Stimulated activated CD4-positive, alpha-beta T cell treated with anti-CD3 and anti-CD28 coated beads, Interleukin-15, amount 100 ng/mL, for 24 hours (primary cell): ENCODE measurements at places on chromosomes 6 and 20.

DNA sequence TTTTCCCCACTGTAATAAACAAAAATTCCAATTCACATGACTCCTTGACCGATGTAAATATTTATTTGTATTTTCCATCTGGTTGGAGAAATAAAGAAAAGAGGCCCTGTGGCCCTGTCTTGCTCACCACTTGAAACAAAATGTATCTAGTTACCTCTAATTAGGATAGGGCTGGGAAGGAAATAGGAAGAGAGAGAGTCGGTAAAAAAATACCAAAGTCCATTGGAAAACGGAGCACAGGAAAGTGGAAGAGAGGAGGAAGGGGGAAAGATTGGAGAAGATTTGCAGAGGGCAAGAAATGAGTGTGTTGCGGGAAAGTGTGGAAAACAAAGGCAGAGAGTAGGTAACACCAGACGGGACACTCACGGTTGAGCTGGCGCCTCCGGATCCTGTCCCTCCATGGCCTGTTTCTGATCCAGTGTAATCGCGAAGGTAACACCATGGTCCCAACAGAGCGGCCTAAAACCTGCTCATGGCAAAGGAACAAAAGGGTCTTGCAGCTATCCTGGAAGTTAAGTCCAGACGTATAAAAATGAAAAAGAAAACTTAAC, 105.8 kb upstream of the RIPOR2 start:
- peak; percentile 35 for DNase-seq

GRCh38 chr20:23103284-23104018, 17.3 kb upstream of the CD93 start:
- no peak for DNase-seq

DNA sequence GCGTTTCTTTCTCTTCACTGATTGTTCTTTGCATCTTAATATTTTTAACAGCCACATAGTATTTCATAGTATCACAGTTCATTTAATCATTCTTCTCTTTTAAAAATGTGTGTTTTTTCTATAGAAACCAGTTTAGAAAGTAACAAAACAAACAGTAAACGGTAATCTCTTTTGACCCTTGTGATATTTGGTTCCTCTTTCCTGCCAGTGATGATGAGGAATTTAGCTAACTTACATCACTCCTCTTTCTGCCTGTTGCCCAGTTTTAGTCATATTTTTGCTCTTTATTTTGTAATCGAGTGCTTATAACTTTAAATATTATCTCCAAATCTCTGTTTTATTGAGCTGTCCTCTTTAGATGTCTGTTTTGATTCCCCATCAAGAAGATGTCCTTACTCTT, 38.1 kb upstream of the ZBTB24 start:
- no peak for DNase-seq

DNA sequence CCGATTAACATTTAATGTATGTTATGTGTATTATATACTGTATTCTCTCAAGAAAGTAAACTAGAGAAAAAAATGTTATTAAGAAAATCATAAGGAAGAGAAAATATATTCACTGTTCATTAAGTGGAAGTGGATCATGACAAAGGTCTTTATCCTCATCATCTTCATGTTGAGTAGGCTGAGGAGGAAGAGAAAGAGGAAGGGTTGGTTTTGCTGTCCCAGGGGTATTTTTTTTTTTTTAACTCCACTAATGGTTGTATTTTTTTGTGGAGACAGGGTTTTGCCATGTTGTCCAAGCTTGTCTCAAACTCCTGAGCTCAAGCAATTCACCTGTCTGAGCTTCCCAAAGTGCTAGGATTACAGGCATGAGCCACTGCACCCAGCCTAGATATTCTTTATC, 11.0 kb downstream of the ECT2L start:
- DNase-seq, result no peak

- DNase-seq, result peak; percentile 73
Measured at GRCh38 chr20:34874094-34874654, 1.5 kb upstream of the GGT7 start.

DNA sequence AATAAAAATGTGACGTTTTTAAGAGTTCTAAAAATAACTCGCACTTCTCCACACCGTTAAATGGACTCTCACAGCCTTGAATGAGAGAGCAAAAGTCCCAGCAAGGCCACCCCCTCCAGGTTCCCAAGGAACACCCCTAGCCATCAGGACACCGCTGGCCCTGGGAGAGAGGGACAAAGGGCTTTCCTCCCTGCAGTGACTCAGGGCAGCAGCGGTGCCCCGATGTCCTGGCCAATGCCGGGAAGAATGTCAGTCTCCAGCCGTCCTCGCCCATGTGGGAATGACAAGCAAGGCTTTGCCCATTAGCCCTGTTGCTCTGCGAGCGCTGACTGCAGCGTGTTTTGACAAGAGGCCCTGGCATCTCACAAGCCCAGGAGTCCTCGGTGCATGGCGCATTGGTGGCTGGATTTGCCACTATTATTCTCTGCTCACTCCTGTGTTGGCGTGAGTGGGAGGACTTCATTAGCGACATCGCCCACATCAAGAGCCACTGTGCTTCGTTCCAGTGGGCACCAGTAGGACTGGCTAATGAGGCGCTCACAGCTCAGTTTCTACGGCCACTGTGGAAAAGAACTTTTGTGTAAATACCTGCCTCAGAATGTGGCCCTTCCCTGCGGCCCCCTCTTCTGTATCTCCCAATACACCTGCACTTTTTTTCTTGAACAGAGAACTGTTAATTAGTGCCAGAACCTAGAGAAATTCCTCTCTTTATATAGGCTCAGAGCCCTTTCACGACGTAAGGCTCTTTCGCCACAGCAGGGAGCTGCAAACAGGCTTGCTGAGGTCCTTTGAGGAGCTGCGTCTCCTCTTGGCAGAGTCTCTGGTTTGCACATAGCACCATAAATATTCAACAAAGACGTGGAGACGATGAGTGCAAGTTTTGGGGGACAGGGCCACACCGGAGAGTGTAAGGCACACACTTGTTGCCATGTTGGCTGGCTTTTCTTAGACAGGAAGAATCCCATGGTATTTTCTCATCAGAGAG, 336.6 kb downstream of the TAF4 start:
- no peak for DNase-seq

DNA sequence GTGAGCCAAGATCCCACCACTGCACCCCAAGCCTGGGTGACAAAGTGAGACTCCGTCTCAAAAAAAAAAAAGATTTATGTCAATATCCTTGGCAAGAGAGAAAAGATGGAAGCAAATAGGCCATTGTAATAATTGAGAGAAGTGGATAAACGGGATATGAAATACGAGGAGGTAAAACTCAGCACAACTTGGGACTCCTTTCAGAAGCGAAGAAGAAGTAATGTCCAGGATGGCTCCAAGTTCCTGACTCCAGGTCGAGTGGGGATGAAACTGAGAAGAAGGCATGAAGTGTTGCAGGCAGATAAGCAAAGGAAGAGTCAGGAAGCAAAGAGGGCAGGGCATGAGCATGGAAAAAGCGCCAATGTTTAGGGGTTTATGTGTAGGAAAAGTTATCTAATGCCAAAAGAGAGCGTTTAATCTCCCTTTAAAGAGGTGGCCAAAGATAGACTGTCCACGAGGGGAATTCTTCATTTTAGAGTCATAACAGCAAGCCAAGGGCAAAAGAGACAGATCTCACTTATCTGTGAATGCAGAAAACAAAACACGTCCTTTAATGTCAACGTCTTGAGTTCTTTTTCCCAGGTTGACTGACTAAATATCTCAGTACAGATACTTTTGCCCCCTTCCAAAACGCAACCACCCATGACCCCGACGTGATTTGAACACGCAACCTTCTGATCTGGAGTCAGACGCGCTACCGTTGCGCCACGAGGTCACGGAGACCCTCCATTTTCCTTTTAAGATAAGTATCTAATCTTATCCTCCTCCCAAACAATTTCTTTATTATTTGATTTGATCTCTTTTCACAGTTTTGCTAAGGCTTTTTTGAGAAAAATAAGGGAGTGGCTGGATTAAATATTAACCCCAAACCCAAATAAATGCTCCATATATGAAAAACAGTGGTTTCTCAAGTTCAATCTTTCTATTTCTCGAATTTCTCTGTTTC, 46.3 kb upstream of the BTN3A2 start:
- no peak for DNase-seq

DNA sequence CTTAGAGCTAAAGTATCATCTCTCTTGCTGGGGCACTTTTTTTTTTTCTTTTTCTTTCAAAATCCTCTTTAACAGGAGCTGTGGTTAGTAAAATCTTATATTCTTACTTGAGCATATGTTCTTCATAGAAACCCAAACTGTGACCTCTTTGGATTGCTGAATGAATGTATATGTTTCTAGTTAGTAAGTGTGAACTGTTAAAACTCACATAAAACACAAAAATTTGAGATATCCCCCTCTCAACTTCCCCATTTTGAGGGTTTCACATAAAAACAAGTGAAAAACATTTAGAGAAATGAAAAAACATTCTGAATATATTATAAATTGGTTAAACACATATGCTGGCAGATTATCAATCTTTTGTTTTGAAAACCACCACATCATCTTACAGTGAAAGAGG, 78.1 kb downstream of the INSM1 start:
- DNase-seq, result no peak

DNA sequence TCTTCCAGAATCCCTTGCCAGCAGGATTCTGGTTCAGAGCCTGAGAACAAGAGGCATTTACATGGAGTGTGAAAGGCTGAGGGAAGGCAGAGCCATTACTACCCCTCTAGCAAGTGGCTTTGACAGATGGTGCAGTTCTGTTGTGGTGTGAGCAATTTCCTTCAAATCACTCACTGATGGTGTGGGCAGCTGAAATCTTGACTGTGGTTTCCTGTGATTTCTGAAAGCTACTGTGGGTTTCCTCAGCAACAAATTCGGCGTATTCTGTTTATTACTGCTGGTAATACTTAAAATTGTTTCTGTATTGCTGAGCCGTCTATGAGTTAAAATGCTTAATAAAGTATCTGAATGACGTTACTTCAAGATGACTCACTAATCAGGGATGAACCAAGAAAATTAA, 181.5 kb upstream of the TCF21 start:
- peak; percentile 2 for DNase-seq

DNA sequence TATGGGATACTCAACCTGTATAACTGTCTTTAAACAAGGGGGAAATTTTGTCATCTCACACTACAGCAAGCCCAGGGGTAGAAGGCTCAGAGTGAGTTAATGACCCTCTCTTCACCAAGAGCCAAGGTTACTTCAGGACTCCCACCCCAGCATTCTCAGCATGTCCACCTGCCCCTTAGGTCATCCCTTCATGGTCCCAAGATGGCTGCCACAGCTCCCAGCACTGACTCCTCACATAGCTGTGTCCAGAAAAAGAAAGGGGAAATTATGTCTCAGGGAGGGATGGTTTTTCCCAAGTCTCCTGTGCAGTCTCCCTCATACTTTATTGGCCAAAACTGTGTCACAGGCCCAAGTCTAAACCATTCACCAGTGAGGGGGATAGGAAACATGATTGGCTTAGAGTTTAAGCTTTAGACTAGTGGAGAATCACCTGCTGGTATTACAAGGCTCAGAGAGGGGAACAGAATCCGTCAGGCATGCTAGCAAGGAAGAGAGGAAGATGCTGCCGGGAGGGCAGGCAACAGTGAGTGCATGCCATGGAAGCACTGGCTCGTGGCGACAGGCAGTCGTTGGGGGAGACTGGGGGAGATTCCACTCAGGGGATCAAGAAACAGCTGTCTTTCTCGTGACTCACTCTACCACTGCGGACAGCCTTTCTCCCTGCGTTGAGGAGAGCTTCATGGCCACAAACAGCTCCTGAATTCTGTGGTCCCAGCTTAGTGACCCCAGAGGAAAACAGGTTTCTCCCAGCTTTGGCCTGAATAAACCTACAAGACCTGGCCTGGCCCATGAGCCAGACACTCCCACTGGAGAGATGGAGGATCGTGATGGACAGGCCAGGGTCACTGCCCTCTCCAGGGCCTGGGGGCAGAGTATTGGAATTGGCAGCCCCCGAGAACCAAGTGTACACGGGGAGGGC, 37.2 kb downstream of the HM13 start:
- DNase-seq, result no peak

DNA sequence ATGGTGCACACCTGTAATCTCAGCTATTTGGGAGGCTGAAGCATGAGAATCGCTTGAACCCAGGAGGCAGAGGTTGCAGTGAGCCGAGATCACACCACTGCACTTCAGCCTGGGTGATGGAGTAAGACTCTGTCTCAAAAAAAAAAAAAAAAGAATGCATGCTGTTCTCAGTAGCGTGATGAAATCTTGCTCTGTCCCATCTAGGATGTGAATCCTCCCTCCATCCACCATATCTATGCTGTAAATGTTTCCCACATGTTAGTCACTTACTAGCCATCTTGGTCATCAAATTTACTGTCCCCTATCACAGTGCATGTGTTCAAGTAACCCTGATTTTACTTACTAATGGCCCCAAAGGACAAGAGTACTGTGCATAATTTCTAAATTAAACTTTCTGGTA, 315.4 kb upstream of the TBX18 start:
- no peak for DNase-seq

DNA sequence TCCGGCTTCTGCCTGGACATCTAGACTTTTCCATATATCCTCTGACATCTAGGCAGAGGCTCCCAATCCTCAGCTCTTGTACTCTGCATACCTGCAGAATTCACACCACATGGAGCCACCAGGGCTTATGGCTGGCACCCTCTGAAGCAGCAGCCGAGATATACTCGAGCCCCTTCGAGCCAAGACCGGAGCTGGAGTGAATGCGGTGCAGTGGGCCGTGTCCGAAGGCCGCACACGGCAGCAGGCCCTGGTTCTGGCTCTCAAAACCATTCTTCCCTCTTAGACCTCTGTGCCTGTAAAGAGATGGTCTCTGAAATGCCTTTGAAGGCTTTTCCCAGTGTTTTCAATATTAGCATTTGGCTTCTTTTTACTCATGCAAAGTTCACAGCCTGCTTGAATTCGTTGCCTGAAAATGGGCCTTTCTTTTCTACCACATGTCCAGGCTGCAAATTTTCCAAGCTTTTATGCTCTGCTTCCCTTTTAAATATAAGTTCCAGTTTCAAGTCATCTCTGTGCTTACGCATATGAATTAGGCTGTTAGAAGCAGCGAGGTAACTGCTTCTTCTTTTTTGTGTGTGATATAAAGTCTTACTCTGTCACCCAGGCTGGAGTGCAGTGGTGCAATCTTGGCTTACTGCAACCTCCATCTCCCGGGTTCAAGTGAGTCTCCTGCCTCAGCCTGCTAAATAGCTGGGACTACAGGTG, 3.8 kb upstream of the SIRPB1 start:
- DNase-seq, result no peak

GRCh38 chr6:159174263-159174969, 5.2 kb downstream of the FNDC1 start:
- peak; percentile 82 for DNase-seq
